ENCODE measurements at places on chromosomes 2 and 18.

GRCh38 chr2:240568678-240569522 lies 616 bp downstream of the RNPEPL1 start:
- peak; percentile 45 for DNase-seq

DNA sequence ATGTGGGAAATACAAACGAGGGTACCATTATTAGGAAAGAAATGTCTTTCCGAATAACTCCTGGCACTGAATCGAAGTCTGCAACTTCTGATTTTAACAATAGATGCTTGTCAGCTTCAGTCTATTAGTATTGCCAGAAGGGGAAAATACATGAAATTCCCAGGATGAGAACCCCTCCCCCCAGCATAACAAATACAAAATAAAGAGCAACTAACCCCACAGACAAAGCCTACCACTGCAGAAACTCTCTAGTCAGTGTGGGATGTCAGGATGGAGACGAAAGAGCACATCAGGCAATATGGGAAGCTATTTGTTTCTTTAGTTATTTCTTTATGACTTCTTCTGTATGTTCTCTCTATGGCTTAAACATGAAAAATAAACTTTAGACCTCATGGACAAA lies 365.0 kb upstream of the CDH2 start:
- DNase-seq = no peak

- DNase-seq = no peak
Measured at GRCh38 chr2:119715409-119716283, 36.6 kb downstream of the TMEM177 start.

GRCh38 chr2:10613263-10613662 lies 76.5 kb downstream of the NOL10 start:
- no peak for DNase-seq

- no peak for DNase-seq
Measured at GRCh38 chr18:32668956-32669355, 103.9 kb downstream of the KLHL14 start.

DNA sequence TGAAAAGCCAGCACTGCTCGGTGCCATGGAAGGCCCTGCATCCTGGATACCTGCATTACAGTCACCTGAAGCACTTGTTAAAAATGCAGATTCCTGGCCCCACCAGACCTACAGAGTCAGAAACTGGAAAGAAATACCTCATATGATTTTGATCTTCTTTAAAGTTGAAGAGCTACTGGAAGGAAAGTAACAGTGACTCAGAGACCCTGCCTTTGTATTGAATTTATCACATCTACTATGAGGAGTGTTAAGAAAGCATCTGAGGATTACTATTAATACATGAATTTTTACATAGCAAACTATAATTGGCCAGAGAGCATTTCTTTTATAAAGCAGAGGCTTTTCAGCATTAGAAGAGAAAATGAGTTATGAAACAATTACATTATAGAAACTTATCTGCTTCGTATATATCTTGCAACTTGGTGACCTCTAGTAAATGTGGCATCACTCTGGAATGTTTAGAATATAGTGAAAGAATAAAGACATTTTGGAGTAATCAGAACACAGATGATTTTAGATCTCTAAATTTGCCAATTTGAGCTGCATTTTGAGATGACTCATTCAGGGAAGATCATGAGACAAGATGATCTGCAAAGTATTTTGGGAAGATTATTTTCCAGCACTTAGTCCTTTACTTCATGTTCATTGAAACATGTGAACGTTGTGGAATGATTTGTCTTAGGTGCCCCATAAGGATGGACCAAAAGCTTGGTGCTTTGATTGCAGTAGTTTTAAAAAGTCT lies 12.2 kb downstream of the PTPRM start:
- no peak for DNase-seq

DNA sequence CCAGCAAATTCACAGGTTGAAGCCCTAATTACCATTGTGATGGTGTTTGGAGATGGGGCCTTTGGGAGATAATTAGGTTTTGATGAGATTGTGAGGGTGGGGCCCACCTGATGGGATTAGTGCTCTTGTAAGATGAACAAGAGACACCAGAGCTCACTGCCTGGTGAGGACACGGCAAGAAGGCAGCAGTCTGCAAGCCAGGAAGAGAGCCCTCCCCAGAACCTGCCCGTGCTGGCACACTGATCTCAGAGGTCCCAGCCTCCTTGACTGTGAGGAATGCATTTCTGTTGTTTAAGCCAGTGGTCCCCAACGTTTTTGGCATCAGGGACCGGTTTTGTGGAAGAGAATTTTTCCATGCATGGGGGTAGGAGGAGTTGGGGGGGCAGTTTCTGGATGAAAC lies 240.7 kb downstream of the KLHL29 start:
- no peak for DNase-seq

DNA sequence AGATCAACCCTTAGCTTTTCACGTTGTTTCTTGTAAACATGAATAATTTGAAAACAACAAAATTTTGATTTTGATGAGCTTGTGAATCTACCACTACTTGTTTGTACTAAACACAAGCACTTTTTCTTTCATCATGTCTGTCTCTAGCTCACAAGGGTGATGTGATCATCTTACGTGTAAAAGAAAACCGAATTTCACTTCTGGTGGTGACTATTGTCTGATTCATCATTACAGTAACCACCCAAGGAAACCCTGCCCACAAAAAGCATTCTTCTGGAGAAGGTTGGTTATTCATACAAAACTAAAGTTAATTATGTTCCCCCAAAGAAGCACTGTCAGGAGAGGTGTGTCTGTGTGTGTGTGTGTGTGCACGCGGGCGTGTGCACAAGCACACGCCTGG lies 285.4 kb downstream of the ZNF516 start:
- DNase-seq = peak; percentile 86

GRCh38 chr2:207286106-207286505 lies 120.4 kb upstream of the KLF7 start:
- DNase-seq = no peak

DNA sequence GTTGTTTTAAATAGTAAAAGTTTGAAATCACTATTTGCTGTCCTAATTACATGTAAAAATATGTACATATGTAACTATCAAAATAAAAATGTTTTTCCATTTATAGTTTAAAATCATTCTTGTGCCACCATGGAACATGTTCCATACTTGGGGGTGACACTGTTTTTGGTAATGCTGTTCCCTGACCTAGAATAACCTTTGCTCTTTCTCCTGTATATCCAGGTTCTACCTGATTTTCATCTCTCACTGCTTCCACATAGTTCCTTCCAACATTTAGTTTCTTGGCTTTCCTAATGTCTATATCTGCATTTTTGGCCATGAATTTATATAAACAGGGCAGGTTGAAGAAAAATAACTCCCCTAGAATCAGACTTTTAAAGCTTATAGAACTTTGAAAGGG lies 2.5 kb downstream of the SPOPL start:
- DNase-seq = no peak

DNA sequence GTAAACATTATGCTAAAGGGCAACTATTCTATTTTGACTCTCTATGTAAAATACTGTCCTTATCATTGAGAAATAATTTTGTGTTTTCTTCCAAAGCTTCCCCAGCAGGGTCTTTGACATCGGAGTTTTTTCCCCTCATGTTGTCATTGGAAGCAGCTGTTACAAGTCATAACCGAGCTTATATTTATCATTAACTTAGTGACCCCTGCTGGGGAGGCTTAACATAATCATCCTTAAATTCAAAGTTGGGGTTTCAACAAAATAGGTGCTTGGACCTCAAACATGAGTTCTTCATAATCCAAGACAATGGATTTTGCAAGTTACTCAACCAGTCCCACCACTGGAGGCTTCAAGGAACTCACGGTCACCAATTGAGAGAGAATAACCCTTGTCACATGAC lies 330.9 kb downstream of the DCC start:
- peak; percentile 36 for DNase-seq

DNA sequence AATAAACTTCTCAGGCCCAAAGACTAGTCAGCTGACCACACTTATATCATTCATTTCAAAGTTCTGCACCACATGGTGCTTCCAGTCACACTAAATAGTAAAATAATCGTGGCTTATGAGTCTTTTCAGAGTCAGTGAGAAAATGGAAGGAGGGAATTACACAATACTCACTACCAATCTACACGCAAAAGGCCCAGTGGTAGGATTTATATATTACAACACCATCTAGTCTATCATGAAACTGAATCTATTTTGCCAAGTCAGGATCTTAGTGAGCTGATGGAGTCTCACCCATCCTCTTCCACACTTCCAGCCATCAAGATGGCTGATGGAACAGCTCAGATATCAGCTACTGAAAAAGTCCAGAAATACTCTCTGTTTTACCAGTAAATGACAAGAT lies 21.9 kb downstream of the INO80D start:
- DNase-seq = no peak

GRCh38 chr18:10067670-10068659 lies 154.1 kb downstream of the VAPA start:
- DNase-seq = no peak

DNA sequence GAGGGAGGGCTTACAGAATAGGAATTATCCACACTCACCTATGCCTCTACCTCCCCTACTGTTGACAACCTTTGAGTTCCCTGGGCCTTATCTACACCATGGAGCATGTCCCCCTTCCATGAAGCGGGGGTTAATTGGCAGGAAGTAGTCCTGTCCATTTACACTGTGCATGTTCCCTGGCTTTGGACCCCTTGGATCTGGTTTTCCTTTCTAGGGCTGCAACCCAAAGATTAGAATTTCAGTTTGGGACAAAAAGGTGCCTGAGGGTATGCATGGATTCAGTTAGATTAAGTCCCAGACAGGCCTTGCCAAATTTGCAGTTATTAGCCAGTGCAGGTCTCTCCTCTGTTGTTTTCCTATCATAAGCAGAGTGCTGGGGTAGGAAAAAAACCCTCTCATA lies 180.3 kb downstream of the CMPK2 start:
- no peak for DNase-seq

DNA sequence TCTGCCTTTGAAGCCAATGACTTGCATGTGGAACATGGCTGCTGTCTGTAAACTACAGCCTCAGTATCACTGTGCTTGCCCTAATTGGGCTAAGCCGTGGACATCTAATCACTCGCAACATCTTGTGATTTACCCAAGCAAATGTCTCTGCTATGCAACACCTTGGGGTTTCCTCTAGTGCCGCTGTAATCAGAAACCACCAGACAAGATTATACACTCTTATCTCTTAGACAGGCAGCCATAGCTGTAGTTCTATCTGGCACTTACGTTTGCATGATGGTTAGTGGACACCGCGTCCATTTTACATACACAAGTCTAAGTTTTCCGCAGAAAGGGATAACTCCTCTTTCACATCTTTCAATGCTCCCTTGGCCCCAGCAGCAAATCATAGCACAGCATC lies 204.3 kb upstream of the CCDC68 start:
- DNase-seq = no peak

GRCh38 chr2:157363612-157364101 lies 38.0 kb upstream of the ERMN start:
- no peak for DNase-seq
